ENCODE measurements at places on chromosomes 3 and 15. TPM values are rescaled to one million over a fixed set of nuclear protein-coding genes. Genes with fewer than 3 reads are reported as not detected.

Gene PARP3
- 9.1 TPM for total RNA-seq

Gene STOML1
- 11.8 TPM for total RNA-seq

Gene RPL39L
- total RNA-seq: 49.2 TPM

Gene CEP70
- 6.5 TPM for total RNA-seq

Gene C3orf49
- not detected for total RNA-seq

Gene GOLGA8T
- 2.0 TPM for total RNA-seq

Gene C3orf22
- total RNA-seq: not detected

Gene IL16
- not detected for total RNA-seq

Gene SEMA6D
- not detected for total RNA-seq

Gene TGM4
- 0.18 TPM for total RNA-seq

Gene TF
- 3.9 TPM for total RNA-seq

Gene TMEM212
- total RNA-seq: not detected

Gene CD200R1
- 0.06 TPM for total RNA-seq

Gene MYO5C
- 7.8 TPM for total RNA-seq

Gene EDC3
- 17.1 TPM for total RNA-seq

Gene DOCK3
- total RNA-seq: 0.35 TPM

Gene MRAS
- 7.1 TPM for total RNA-seq

Gene FBXO40
- total RNA-seq: not detected

Gene MYNN
- 8.5 TPM for total RNA-seq

Gene RHOA
- 453 TPM for total RNA-seq

Gene MELTF
- total RNA-seq: 52.2 TPM

Gene ITGA11
- 7.0 TPM for total RNA-seq

Gene ATP8B4
- total RNA-seq: 0.63 TPM

Gene OCA2
- total RNA-seq: 0.32 TPM

Gene LMCD1
- 69.9 TPM for total RNA-seq

Gene CIDEC
- total RNA-seq: 45.7 TPM

Gene NDN
- total RNA-seq: 0.10 TPM

Gene CORO2B
- 3.0 TPM for total RNA-seq

Gene SEC62
- 78.0 TPM for total RNA-seq

Gene ARHGEF26
- 10.1 TPM for total RNA-seq

Gene PIERCE2
- 2.5 TPM for total RNA-seq

Gene NANOGP8
- total RNA-seq: not detected

Gene CTXND1
- 0.02 TPM for total RNA-seq

Gene TMEM158
- 15.3 TPM for total RNA-seq

Gene GABRA5
- 114 TPM for total RNA-seq

Gene LYZL4
- total RNA-seq: not detected

Gene CDHR4
- 0.21 TPM for total RNA-seq

Gene KLHL25
- total RNA-seq: 8.2 TPM

Gene SLC30A4
- 2.0 TPM for total RNA-seq

Gene SNTN
- total RNA-seq: not detected

Gene BOC
- total RNA-seq: 7.1 TPM

Gene CYP11A1
- not detected for total RNA-seq

Gene HTR3E
- not detected for total RNA-seq

Gene ZNF502
- 1.6 TPM for total RNA-seq

Gene CPN2
- total RNA-seq: not detected

Gene KLHL40
- total RNA-seq: not detected

Gene LINGO1
- total RNA-seq: 9.3 TPM

Gene ENTPD3
- 0.05 TPM for total RNA-seq

Gene ARGFX
- not detected for total RNA-seq

Gene PLSCR5
- not detected for total RNA-seq

Gene CPLX3
- 0.07 TPM for total RNA-seq

Gene SLC22A13
- total RNA-seq: not detected

Gene RHCG
- total RNA-seq: 46.6 TPM

Gene CILP
- total RNA-seq: 0.23 TPM

Gene CD200
- total RNA-seq: not detected

Gene ACKR2
- not detected for total RNA-seq

Gene SHISA5
- total RNA-seq: 121 TPM

Gene CASR
- total RNA-seq: not detected

Data from A549 treated with GW870086 at 1 μM for 4 hours (cell line).